ENCODE measurements at places on chromosomes 6 and 20.

GRCh38 chr6:144659202-144660182, 374.4 kb downstream of the UTRN start:
- no peak for DNase-seq

- no peak for DNase-seq
Observed at GRCh38 chr20:2123720-2124119, 22.1 kb downstream of the STK35 start.

DNA sequence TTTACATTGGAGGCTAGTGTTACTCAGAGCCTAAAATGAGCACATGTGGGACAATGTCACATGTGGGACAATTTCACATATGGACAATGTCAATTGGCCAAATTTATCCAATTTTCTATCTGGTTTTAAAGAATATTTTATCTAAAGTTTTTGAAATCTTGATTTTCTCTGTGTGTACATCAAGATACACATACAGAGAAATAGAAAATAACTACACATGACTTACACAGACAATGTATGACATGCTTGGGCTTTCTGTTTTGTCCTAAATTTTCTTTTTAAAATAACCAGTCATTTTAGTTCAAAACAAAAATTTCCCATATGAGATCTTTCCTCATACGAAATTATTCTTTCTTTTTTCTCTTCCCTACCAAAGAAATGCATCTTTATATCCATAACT, 24.6 kb downstream of the GGTLC1 start:
- DNase-seq, result no peak

DNA sequence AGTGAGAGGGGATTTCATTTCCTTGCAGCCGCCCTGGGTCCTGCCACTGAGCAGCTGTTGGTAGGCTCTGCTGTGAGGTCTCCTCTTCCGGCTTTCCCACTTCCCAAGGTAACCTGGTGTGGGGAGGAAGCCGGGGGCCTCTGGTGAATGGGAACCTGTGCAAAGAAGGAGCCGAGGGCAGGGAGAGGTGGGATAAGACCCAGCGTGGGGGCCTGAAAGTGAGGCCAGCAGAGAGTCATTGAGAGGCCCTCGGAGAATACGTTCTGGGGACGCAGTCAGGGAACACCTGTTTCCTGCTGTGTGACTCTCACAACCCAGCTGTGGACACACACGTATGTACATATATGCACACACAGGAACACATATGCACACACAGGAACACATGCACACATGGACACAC, 100.7 kb downstream of the CDH26 start:
- DNase-seq, result peak; percentile 64
